ENCODE measurements at places on chromosomes 16 and 17.

GRCh38 chr16:339680-340079 is 12.8 kb downstream of the AXIN1 start:
- DNase-seq = peak; percentile 33

GRCh38 chr17:61834610-61835009 is 28.7 kb downstream of the BRIP1 start:
- no peak for DNase-seq

- no peak for DNase-seq
Measured at GRCh38 chr17:393806-394717, 41.5 kb upstream of the RPH3AL start.

GRCh38 chr17:307741-308507 is 44.7 kb downstream of the RPH3AL start:
- DNase-seq = no peak

DNA sequence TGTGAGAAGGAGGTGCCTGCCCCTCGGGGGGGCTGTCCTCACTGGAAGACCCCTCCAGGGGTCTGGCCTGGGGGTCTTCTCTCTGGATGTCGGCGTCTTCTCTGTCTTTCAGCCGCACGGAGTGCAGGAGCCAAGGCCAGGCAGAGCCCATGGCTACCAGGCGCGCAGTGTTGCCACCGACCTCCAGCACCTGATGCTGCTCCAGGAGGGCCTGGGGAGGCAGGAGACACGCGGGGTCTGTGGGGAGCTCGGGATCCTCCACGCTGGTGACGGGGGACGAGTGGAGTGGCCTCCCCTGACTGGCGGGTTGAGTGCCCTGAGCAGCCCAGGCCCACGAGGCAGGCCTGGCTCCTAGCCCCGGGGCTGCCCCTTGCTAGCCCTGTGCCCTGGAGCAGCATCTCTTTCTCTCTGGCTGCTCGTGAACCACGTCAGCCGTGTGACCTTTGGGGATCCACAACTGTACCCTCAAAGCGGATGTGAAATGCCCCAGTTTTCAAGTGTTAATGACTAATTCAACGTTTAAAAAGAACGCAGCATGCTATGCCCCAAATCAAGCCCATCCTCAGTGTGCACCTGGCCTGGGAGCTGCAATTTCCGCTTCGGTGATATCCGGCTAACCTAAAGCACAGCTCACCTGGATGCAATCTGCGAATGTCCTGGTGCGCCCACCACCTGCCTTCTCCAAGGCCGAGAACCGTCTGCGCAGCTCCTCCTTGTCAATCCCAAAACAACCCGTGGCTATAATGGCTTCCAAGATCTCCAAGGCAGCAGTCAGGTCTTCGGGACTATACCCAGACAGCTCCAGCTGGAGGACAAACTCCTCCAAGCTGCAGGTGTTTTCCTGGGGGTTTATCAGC is 62.9 kb downstream of the IL21R start:
- DNase-seq = peak; percentile 39

DNA sequence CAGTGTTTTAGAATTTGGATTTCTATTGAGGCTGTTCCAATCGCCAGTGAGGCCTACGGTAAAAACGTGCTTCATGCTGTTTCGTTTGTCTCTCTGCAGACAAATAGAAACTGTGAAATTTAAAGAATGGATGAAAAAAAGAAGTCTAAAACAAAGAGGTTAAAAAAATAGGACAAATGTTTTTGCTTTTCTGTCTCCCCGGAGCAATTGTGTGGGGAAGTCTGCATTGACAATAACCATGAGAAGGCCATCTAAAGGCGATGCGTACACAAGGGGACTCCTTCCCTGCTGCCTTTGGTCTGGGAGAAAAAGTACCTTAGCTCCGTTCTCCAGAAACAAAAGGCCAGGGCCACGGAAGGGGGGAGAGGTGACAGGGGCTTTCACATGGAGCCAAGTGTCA is 4.6 kb upstream of the ZFHX3 start:
- no peak for DNase-seq

DNA sequence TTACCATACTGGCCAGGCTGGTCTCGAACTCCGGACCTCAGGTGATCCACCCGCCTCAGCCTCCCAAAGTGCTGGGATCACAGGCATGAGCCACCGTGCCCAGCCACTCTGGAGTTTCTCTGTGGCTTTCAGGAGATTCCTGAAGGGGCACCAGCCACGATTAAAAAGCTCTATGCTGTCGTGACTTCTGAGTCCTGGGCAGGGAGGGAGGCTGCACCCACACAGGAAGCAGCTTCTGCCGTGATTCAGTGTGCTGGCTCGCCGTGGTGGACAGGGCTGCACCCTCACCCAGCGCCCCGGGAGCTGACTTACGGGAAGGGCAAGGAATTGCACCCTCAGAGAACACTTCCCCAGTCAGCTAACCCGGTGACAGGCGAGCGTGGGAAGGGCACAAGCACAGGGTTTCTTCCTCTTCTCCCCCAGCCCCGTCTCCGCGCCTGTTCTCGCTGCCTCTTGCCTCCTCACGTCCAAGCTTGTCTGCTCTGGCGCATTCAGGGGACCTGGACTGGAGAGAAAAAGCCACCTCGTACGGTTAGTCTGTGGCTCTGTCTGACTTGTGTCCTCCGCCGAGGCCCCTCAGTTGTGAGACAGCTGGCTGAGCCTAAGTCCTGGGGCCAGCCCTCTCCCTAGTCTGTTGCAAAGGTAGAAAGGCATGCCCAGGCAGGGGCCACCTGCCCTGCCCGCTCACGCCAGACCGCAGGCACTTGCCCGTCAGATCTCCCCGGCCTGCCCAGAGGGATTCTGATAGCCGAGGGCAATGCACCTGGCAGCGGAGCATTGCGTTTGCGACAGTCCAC is 145.0 kb downstream of the SEC14L1 start:
- no peak for DNase-seq

All from CD4-positive, alpha-beta T cell treated with Interleukin-12 subunit alpha and Interleukin-12 subunit beta, for 1 hour (primary cell).